NCI-H1694 treated with DMSO at 0.1 percent for 48 hours (cell line): ENCODE measurements at places on chromosomes 12 and 14.

- DNase-seq: no peak
Measured at GRCh38 chr14:54116198-54116885, 159.7 kb upstream of the BMP4 start.

DNA sequence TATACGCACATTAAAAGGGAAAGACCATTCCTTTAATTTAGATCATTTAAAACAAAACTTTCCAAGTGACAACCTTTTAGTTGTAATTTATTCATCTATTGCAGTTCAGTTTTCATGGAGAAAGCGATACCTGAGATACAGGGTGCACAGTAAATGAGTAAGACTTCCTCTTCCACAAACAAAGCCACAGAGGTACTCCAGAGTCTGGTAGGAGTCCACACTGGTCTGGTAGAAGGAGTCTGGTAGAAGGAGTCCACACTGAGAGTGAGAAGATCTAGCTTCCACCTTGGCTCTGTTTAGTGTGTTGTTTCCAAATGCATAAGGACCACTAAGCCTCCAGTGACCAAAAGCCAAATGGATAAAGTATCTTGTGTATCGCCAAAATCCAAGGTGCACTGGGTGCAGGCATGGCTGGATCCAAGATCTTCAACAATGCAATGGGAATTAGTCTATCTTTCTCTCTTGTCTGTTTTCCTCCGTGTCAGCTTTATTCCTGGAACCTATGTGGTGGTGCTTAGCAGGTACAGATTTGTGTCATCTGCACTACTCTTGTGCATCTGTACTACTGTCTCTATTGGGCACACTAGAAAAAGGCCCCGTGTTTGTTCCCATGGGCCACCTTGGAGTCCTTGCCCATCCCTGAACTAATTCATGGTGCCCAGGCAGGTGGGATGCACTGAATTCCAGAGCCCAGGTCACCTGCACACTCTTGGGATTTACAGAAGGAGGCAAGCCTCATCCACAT lies 331.1 kb downstream of the BCL11B start:
- no peak for DNase-seq

DNA sequence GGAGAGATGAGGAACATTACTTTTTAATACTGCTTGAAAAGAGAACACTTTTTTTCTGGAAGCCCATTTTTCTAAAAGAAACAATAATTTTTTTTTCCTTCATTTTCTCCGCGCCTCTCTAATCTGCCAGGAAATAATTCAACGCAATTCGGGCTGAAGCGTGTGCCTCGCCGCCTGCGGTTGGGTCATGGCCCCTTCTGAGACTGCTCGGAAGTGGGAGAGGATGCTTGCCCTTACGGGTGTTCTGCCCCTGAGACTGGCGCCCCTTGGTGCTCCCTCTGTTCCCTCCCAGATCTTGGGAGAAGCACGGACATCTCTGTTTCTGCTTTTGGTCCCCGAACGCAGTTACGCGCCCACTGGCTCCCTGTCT lies 332 bp upstream of the TBC1D30 start:
- DNase-seq: no peak

DNA sequence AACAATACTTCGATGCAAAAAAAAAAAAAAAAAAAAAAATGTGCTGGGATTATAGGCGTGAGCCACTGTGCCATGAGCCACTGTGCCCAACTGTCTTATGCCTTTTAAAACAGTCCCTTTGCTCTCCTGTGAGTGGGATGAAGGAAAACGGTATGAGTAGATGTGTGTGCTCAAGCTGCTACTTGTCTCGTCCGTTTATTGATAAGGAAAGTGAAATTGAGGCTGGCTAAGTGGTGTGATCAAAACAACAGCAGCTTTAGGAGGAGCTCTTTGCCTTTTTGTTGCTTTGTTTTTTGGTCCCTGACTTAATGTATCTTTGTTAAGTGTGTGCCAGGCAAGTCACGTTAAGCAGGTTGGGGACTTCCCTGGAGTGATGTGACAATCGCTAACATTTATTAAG lies 275.9 kb downstream of the TMEM132C start:
- no peak for DNase-seq

GRCh38 chr12:125113789-125114188 lies 48.6 kb downstream of the AACS start:
- DNase-seq: no peak

DNA sequence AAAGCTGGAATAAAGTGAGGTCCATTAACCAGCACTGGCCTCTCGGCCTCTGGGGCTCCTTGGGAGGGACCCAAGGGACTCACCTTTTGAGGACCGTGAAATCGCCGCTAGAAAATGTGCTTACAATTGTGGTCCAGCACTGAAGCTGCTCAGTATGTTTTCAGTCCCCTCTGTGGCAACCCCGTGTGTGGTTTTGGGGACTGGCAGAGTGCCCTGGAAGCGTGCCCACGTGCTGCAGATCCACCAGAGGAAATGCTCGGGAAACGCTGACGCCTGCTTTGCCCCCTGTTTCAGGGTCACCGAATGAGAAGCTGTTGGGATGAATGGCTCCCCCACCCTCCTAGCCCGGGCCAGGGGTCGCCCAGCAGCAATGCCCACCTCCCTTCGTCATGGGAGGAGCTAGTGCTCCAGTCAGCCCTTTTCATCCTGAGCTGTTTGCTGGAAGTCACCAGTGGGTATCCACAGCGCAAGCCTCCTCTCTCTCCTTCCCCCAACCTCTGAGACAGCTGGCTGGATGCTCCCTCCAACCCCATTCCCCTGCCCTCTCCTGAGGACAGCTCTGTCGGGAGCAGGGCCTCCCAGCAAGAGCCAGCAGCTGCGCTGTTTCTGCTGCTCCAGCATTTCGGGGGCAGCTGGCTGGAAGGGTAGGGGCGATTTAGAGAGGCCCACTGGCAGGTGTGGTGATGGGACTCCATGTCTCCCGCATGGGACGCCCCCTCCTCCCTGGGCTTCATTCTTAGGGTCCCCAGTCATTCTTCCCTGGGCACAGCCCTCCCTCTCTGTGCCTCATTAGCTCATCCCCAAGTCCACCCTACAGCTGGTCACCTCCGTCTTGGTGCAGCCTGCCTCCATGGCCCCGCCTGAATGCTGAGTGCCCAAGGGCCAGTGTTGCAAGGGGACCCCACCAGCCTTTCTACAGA lies 33.2 kb upstream of the PPP1R13B start:
- DNase-seq: peak; percentile 94

DNA sequence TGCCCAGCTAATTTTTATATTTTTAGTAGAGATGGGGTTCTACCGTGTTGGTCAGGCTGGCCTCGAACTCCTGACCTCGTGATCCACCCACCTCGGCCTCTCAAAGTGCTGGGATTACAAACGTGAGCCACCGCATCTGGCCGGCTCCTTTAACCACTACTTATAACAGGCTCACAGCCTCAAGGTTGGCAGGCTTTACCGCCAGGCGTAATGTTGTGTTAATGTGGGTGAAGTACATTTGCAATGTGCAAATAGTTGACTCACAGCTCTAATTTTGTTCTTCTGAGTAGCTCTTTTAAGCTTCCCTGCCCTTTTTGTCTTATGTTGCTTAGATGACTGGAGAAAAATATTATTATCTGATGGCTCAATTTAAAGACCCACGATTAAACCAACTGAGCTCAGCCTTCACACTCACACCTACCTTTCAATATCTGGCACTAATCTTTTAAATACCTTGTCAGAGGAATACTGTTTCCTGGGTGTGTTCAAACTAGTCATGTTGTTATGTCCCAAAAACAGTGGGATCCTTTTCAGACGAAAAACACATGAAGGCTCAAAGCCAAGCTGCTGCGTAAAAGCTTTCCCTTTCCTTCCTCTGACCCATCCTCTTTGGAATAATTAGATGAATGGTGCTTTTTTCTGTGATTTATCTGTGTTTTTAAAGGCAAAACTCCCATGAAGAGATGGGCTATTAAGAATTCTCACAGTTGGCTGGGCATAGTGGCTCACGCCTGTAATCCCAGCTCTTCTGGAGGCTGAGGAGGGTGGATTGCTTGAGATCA lies 57.2 kb upstream of the USP44 start:
- DNase-seq: no peak

GRCh38 chr12:52506858-52507715 lies 13.1 kb downstream of the KRT5 start:
- peak; percentile 38 for DNase-seq

DNA sequence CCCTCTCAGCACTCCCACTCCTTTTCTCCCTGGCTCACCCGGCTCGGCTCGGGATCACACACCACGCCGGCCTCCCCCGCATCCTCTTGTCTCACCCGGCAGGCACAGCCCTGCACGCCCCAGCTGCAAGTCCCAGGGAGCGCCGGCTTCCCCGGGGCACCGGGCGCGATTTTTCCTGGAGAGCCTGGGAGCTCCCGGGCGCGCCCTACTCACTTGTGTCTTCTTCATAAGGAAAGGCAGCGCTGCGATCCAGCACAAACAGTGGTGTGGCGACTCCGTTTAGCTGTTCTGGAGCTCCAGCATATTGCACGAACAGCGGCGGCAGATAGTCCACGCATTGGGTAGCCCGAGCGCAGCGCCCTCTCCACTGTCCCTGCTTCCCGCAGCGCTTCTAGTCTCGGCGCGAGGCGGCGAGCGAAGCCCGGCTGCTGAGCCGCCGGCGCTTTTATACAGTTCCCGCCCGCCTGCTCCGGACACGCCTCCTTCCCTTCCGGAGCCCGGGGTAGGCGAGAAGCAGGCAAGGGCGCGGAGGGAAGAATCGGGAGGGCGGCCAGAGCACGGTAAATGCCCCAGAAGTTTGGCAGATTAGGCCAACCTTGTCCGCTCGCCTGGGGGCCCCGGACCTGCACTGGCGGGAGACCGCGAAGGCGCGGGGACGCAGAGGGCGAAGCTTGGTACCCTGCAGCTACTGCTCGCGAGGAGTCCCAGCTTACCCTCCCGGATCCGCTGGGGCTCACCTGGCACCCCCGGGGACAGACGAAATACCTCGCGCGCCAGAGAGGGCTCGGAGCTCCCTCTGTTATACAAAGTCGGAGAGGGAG lies at the start of gene KITLG:
KITLG (minus strand) TSS at position 421 of the 821 bp plus-strand sequence; CDS start at position 228, 193 bp downstream.
- DNase-seq: peak; percentile 64

DNA sequence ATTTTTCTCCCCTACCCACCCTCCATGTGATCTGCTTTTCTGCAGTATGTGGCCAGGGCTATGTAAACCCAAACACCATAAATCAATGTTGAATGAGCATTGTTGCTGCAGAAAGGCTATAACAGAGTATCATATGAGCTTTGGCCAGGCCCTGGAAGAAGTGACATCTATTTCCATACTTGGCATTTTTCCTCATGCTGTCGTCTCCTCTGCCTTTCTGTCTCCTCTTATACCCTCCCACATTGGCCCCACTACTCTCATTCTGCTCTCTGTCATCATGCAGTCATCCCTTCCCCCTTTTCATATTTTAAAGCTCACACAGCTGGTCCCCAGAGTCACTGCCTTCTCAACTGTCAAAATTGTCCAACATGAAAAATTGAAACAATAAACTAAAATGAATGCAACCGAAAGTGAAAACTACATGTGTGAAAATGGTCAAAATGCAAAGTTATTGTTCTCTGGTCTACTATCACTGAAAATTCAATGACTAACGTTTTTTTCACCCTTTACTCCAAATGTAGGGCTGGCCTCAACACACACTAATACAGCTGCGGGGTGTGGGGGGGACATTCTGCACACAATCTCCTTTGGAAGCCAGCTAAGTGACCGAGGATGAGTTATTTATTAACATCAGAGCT lies 290.7 kb upstream of the TMPO start:
- no peak for DNase-seq

GRCh38 chr12:44817687-44818086 lies 58.4 kb downstream of the NELL2 start:
- DNase-seq: no peak

- no peak for DNase-seq
Measured at GRCh38 chr14:103396463-103396862, 11.2 kb downstream of the MARK3 start.

DNA sequence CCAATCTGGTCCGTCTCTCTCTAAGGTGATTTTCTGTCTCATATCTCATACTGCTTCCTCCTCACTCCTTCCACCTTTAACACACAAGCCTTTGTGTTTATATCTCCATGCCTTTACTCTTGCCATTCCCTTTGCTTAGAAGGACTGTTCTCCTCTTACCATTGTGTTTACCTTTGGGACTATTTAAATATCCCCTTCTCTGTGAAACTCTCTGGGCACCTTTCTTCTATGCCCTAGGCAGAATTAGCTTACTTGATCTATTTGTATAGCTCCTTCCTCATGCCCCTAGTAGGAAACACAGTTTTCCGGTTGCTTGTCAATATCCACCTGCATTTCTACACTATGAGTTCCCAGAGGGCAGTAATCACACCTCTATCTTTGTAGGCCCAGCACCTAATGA lies 3.9 kb upstream of the AMHR2 start:
- DNase-seq: no peak

- no peak for DNase-seq
Measured at GRCh38 chr12:49673446-49674317, 33.5 kb downstream of the FMNL3 start.

GRCh38 chr14:104908303-104908702 lies 16.4 kb upstream of the PLD4 start:
- no peak for DNase-seq

GRCh38 chr12:23446746-23447145 lies 502.7 kb downstream of the SOX5 start:
- no peak for DNase-seq

- no peak for DNase-seq
Measured at GRCh38 chr12:115146453-115146852, 462.5 kb upstream of the TBX3 start.
